Substantia nigra (tissue), 51 donors: ENCODE measurements at places on chromosomes 16 and 17.

DNA sequence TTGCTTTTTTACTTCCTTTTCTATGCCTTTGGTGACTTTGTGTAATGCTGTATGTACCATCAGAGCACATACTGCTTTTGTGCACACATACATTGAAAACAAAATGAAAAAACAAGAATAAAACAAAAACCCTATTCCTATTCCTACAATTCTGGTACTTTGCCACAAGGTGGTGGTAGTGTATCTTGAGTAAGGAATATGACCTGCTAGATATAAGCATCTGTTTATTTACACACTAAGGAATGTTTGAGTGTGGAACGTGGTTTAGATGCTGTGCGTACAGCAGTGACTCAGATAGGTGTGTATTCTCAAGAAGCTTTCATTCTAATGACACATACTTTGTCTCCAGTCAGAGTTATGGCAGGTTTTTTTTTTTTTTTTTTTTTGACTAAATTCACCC, 606.2 kb downstream of the WWOX start:
- no peak for DNase-seq

GRCh38 chr16:974611-975261, 4.0 kb upstream of the LMF1 start:
- peak; percentile 72 for DNase-seq

DNA sequence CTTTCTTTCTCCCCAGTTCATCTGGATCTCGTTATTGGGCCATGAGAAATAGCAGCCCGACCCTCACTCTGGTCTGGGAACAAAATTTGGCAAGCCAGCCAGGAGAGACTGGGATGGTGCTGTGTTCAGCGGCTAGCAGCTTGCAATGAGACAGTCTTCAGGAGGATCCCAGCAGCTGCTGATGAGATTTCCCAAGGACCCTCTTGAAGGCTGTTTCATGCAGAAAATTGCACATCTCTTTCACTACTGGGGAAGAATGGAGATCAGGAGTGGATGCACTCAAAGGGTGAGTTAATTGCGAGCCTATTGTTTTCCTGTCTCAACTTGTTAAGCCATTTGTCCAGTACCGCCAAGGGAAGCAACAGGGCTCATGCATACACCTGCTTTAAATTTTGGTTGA, 5.5 kb upstream of the COIL start:
- no peak for DNase-seq

DNA sequence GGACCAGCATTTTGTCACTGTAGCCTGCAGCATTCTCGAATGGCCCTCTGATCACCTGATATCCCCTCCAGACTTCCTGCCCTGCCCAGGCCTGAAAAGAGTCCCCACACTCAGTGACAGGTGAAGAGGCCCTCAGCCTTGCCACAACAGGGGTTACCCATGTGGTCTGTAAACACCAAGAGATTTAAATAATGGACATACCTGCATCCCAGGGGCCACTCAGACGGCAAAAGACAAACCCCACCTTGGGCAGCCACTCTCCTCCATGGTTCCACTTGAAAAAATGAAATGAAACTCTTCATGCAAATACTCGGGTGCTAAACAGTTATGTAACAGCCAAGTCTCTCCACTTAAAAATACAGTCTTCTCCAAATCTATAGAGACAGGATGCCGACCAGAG, 22.9 kb upstream of the PECAM1 start:
- no peak for DNase-seq

- DNase-seq = no peak
Measured at GRCh38 chr16:11208916-11209665, 46.9 kb downstream of the SOCS1 start.

DNA sequence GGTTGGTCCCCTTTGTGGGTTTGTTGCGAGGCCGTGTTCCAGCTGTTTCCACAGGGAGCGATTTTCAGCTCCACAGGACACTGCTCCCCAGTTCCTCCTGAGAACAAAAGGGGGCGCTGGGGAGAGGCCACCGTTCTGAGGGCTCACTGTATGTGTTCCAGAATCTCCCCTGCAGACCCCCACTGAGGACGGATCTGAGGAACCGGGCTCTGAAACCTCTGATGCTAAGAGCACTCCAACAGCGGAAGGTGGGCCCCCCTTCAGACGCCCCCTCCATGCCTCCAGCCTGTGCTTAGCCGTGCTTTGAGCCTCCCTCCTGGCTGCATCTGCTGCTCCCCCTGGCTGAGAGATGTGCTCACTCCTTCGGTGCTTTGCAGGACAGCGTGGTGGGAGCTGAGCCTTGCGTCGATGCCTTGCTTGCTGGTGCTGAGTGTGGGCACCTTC, 27.3 kb upstream of the STH start:
- DNase-seq = no peak

- DNase-seq = no peak
Measured at GRCh38 chr17:13420878-13421277, 180.9 kb downstream of the HS3ST3A1 start.

DNA sequence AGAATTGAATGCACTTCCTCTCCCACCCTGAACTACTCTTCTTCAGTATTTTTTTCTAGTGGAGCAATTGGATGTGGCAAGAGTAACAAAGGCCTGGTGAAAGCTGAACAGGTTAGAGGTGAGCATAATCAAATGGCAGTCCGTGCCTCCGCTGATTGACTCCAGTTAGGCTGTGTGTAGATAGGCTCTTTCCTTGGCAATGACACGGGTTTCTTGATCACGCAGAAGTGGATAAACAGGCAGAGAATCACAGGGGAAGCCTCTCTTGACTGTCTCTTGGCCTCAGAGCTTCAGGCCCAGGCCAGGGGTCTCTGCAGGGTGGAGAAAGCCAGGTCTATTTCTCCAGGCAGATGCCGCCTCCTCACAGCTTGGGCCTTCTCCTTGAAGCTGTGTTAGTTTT, 4.2 kb downstream of the CD300LB start:
- DNase-seq = no peak

DNA sequence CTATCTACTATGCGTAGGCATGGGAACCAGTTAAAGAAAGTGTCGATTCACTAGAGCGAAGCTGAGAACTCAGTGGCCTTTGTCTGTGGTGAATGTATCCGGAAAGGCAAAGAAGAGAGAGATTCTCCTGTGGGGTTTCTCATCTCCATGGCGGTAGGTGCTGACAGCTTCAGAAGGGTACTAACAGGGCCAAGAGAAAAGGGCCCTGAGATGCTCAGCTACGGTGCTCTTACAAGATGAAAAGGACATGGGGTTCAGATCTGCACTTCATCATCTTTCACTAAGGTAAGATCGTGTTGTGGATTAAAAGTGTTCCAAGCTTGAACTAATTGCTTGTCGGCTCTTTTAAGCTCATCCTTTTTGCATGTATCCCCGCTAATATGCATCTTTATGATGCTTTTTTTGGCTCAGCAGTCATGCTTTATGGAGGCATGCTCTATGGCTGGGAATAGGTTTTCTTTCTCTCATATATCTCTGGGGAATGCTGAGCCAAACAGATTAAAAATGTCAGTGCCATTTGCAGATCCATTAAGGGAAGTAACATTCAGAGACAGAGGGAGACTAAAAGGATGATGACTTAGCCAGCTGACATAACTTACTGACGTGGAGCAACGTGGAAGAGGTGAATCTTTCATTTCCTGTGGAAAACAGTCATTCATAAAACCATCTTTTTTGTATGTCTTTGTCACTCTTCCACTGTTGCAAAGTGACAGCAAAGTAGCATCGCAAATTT, 29.9 kb downstream of the KCNJ16 start:
- DNase-seq = no peak

GRCh38 chr17:73759734-73760438, 115.6 kb upstream of the SDK2 start:
- DNase-seq = no peak

- no peak for DNase-seq
Measured at GRCh38 chr17:57142925-57143324, 57.9 kb downstream of the AKAP1 start.

DNA sequence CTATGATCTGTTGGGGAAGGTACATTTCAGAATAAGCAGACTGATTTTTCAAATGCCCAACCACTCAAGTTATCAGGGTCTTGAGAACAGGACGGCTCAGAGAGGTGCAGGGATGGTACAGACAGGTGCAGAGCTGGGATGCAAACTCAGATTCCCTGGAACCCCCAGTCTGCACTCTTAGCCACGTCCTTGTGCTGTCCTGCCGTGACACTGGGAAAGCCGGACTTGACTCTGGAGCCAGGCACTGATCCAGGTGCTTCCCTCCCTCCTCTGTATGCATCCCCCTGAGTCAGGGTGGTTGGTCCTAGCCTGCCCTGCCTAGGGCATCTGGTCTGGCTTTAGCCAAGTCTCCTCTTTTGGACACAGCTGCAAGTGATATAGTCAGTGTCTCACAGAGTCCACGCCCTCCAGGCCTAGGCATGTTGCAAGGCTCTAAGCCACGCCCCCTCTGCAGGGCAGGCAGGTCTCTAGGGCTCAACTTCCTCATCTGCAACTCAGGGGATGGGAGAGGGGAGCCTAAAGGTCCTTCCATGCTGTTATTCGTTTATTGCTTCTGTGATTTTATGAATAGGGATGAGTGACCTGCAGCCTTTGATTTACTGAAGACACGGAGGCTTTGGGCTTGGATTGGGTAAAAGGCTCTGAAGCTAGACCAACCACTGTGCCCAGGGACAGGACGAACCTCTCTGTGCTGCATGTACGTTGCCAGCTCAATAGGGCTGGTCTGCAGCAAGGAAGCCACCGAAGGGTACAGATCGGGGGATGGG, 97.3 kb downstream of the SDK2 start:
- no peak for DNase-seq

DNA sequence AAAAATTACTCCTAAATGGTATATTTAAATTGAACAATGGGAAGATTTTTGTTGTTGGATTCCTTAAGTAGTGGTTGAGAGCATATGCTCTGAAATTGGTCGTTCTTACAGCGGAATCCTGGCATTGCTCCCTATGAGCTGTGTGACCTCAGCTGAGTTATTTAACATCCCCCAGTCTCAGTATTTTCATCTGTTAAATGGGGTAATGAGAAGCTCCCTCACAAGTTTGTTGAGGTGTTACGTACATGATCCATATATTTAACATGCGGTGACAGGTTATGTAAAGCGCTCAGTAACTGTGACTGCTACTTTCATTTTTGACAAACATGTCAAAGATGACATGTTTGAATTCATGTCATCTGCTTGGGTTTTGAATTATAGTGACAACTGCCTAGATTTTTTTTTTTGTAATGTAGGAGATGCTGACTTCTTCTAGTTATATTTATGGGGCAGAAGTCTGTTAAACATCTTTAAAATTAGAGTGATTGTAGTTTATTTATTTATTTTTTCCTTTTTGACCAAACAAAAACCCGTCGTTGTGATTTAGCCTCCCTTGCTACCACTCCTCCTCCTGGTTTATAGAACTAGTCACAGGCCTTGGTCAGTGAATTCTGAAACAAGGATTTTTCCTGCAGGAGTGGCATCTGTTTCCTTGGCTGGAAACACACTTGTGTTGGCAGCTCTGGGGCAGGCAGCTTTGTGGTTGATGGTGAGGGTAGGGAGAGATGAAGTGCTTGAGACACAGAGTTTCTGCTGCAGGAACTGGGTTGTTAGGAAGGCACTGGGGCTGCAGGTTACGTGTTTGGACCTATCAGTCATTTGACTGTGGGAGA, 268.8 kb downstream of the SNX29 start:
- DNase-seq = no peak

DNA sequence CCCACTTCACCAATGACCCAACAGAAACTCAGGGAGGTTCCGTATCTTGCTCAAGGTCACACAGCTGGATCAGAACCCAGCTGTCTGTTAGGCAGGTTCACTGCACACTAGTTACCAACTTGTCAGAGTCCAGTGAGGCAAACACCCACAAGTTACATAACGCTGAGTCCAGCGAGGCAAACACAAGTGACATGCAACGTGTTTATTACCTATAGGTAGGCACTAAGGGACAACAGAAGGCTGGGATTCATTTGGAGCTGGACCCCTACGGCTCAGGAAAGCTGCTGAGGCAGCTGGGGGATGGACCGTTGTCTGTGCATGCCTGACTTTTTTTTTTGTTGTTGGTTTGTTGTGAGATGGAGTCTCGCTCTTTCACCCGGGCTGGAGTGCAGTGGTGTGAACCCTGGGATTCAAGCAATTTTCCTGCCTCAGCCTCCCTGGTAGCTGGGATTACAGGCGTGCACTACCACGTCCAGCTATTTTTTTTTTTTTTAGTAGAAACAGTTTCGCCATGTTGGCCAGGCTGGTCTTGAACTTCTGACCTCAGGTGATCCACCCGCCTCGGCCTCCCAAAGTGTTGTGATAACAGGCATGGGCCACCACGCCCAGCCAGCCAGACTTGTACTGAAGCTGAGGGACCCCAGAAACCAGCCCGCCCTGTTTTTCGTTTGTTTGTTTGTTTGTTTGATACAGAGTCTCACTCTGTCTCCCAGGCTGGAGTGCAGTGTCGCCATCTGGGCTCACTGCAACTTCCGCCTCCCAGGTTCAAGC, 1.9 kb upstream of the RSAD1 start:
- no peak for DNase-seq

- DNase-seq = no peak
Measured at GRCh38 chr17:47685556-47686275, 8.2 kb upstream of the TBKBP1 start.

DNA sequence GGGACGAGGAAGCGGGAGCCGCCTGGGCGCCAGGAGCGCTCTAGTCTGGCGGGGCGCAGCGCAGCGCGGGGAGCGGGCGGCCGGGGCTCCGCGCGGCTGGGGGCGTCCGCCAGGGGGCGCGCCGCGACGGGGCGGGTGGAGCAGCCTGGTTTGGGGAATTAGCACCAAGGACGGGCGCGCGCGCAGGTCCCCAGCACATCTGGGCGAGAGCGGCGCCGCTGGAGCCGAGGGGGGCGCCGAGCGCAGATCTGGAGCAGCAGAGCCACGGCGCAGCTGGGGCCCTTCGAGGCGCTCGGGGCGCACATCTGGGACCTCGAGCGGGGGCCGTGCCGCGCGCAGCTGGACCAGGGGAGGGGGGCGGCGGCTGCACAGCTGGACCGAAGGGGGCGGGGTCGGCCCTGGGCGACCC, at the start of gene NXPH3:
Gene NXPH3 (plus strand): TSS at position 193 of the 409 bp plus-strand sequence. CDS start 349 bp downstream, outside the sequence.
- DNase-seq = peak; percentile 35

- no peak for DNase-seq
Measured at GRCh38 chr16:15415511-15415985, 18.8 kb upstream of the BMERB1 start.

DNA sequence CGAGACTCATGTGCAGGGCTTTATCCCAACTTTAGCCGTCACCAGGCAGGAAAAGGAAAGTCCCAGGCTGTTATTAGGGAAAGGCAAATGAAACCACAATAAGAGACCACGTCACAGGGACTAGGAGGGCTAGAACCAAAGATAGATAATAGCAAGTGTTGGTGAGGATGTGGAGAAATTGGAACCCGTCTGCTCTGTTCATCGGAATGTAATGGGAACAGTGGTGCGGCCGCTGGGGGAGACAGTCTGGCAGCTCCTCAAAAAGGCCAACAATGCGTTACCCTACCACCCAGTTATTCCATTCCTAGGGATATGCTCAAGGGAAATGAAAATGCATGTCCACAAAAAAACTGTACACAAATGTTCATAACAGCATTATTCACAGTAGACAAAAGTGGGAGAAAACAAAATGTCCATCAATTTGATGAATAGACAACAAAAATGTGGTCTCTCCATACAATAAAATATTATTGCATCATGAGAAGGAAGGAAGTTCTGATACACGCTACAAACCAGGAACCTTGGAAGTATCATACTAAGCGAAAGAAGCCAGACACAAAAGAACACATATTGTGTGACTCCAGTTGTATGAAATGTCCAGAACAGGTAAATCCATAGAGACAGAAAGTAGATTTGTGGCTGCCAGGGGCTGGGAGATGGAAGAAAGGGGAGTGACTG, 19.5 kb upstream of the USP10 start:
- no peak for DNase-seq
